GM12891 (cell line): ENCODE measurements at places on chromosomes 3 and 15.

DNA sequence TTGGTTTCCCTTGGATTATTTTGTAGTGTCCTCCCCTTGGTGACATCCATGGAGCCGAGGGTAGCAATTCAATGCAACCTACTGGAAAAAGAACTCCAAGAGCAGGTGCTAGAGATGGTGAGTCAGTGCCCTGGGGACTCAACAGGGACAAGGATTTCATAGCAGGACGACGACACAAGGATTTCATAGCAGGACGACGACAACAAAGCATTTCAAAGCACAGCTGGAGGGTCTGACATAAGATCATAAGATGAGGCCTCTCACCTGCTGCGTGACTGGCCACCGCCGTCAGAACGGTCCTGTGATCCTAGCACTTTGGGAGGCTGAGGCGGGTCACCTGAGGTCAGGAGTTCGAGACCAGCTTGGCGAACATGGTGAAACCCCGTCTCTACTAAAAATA is 22.5 kb downstream of the NRROS start:
- no peak for DNase-seq

DNA sequence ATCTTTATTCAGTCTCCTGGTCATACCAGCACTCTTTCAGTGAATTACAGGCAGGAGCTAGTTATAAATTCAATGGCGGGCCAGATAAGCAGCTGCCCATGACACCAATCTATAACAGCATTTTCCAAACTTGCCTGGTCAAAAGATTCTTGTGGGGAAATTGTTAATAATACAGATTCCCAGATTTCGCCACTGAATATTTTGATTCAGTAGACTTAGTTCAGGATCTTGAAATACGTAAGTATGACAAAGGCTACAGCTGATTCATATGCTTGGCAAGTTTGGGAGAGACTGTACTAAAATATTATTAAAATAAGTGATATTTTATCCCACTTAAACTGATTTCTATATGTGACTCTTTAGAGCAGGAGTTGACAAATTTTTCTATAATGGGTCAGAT is 119.3 kb downstream of the TMCO5A start:
- no peak for DNase-seq

DNA sequence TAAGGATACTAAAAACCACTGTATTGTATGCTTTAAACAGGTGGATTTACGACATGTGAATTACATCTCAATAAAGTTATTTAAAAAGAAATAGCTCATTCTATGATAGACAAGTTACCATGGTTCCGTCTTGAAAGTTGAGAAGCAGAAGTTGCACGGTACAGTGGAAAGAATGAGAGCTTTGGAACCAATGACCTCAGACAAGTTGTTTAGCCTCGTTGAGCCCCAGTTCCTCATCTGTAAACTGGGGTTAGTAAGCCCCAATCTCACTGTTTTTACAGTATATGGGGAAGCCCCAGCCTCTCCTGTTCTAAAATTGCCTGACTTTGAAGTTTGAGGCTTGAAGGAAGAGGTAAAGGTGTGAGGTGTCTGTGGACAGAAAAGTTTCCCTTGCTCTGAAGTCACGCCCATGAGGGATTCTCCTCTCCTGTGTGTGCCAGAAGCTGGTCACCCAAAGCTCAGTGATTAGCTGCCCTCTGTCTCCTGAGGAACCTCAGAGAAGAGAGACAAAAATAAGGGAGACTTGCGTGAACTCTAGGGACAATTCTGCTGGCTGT is 10.0 kb downstream of the CRYGS start:
- no peak for DNase-seq

DNA sequence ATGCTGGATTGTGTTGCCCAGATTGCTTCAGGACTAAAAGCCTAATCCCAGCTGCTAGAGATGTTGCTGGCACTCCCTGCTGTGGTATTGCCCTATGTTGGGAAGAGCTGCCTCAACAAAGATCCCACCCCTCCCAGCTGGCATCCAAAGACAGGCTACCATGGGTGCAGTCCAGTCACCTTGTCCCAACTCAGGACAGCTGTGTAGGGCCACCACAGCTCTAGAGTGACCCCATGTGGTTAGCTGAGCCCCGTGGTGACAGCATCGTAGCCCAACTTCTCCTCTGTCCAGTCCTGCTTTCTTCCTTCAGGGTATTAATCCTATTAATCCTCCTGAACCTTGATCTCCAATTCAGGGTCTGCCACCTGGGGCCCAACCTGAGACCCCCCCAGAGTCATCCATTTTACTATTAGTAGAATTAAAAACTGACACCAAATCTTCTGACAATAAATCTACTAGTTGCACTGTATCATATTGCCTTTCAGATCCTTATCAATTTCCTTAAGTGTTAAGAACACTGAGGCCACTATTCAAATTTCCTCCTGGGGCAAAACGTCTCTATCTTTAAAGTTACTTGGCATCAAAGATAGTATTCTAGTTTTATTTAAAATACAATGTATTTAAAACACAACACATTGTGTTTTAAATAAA is 83.5 kb downstream of the AQP9 start:
- DNase-seq = no peak

GRCh38 chr3:197369545-197369944 is 71.1 kb upstream of the DLG1 start:
- no peak for DNase-seq

DNA sequence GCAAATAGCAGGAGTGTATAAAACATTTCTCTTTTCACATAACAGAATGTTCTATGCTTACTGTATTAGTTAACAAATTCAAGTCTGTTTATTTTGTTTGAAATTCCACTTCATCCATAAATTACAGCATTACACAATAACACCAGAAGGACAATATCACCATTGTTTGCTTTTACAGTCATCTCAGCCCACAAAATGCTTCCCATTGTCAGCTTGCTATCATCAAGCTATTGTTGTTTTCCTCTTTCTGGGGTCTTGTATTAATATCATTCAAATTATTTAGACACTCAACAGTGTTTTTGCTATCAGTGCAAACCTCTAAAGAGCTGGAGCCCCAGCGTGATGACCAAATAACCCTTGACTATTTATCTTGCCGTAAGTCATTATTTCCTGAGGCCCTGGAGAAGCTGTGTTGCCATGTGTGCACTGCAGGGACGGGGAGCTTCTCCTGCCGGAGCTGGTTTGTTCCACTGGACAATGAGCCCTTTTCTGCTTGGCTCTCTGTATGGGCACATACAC is 1.1 kb downstream of the SAMMSON start:
- DNase-seq = no peak

DNA sequence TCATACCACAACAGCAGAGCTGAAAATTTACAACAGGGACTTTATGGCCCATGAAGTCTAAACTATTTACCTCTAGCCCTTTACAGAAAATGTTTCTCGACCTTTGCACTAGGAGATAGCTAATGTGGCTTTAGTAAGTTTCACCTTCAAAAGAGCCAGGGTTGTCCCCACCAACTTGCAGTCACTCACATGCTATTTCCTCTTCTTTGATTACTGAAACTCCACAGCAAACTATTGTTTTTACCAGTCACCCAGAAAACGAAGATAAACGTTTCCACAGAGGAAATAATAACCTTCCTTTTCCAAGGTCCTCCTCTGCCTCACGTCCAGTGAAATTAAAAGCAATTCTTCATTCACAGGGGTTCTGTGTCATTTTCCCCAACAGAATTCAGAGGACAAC is 48.2 kb downstream of the WWTR1 start:
- DNase-seq = no peak

DNA sequence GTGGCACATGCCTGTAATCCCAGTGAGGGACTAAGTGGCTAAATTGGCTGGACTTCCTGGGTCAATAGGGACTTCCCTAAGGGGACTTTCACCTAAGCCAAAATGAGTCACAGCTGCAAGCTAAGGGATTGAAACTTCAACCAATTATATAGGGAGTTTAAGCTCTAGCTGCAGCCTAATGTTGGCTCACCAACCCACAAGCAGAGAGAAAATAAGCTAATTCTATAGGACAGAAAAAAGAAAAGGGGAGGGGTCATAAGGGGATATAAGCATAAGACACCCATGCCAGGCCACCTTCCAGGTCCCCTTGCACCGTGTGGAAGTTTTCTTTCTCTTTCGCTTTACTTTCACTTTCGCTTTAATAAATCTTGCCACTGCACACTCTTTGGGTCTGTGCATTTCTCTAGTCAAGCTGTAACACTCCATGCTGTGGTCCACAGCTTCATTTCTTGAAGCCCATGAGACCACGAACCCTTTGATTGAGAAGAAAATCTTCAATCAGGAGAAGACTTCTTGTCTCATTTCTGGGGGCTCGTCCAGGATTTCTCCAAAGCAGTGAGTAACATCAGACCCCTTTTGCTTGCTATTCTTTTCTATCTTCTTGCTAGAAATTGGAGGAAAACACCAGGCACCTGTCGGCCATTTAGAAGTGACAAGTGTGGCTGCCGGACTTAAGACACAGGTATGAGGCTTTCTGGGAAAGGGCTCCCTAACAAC is 192.3 kb downstream of the IGSF11 start:
- DNase-seq = no peak

GRCh38 chr15:73530649-73531048 is 87.7 kb downstream of the REC114 start:
- no peak for DNase-seq

- DNase-seq = no peak
Observed at GRCh38 chr15:60000113-60000823, 3.8 kb upstream of the FOXB1 start.

DNA sequence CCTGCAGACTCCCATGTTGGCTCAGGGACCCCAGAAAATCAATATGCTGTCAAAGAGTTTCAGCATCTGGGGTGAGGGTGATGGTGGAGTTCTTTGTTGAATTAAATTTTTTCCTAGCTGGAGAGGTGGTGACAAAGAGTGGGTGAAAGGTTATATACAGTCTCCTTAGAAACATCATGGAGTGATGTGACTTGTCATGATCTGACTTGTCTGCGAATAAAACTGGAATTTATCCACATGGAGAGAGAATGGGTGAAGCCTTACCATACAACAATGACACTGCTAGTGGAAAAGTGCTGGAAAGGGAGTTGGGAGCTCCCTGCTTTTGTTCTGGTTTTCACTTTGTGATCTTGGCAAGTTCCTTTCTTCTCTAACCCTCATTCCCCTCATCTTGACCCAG is 75.0 kb downstream of the ARNT2 start:
- no peak for DNase-seq

DNA sequence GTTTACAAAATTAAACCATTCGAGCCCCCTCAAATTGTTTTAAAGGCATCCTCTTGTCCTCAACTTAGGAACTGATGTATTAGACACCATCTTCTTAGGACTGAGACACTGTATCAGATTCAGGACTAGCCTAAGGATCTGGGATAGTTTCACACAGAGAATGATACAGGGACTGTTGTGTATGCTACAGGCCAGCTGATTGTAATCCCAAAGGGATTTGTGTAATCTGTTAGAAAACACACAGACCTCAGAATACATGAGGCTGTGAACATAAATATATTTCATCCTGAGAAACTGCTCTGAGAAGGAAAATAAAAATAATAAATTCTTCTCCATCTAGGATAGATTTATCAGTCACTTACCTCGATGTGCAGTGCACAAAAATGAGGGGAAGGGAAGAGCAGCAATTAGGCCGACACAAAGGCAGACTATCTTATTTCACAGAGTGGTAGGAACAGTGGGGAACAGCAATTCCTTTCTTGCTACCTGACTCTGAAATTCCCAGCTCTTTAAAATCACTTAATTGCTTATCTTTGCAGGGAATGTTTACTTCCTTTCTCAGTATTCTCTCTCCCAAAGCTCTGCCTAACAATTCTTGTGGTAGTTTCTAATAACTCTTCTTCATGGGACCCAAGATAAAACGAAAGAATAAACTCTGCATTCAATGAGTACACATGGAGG is 322.5 kb downstream of the MAGI1 start:
- DNase-seq = no peak

DNA sequence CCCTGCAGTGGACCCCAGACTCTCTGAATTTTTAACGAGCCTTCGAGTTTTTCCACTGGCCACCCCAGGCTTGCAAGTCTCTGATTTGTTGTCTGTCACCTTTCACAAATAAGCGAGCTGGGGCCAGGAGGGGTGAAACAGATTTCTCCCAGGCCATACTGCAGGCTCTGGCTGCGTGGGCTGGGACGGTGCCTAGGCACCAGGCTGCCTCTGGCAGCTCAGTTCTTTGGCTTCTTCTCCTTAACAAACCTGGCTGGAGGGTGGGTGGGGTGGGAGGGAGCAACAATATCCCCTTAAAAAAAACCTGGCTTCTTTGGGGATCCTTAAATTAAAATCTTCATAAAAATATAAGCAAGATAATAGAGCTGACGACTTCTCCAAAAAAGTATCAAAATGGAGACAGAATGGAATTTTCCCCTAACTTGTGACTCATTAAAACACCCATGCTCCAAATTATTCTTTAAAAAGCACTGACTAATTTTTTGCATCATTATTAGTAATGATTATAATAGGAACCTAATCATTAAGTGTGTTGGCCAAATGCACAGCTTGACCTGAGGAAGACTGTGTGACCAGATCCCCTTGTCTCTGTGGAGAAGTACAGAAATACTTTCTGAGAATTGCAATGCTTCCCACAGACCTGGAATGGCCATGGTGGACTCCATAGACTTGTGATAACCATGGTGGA is 84.1 kb downstream of the SNRK start:
- no peak for DNase-seq

GRCh38 chr3:108296239-108296638 is at the start of gene HHLA2:
Gene HHLA2, plus strand, starts transcription at chr3:108296548. Its CDS starts 55,266 bp downstream, at chr3:108351814.
- no peak for DNase-seq

DNA sequence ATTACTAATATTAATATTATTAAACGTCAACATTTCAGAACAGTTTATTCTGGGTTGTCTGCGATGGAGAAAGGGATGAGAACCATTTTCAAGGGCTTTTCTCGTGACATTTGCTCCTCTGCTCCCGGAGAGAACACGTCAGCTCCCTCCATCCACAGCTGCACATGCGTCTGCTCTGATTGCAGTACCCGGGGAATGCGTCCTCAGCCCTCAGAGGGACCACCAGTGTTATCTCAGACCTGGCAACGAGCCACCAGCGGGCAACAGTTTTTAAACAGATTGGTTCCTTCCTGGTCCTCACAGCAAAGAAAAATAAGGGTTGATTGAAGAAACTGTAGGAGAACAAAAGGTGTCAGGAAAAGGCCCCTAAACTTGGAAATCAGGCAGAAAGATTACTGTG is 202.2 kb upstream of the ADAMTS9 start:
- DNase-seq = no peak
